Activated T-helper 9 cell treated with anti-CD3 and anti-CD28 coated beads, Interleukin-2, amount 50 U/mL, for 16 hours (primary cell): ENCODE measurements at places on chromosomes 2 and 18.

- DNase-seq, result no peak
Measured at GRCh38 chr2:121200419-121201315, 84.3 kb downstream of the TFCP2L1 start.

- no peak for DNase-seq
Measured at GRCh38 chr18:42364766-42365165, 409.7 kb downstream of the PIK3C3 start.

- DNase-seq, result no peak
Measured at GRCh38 chr2:19560785-19561184, 202.4 kb upstream of the OSR1 start.

- DNase-seq, result no peak
Measured at GRCh38 chr2:128645631-128646030, 327.0 kb upstream of the HS6ST1 start.

DNA sequence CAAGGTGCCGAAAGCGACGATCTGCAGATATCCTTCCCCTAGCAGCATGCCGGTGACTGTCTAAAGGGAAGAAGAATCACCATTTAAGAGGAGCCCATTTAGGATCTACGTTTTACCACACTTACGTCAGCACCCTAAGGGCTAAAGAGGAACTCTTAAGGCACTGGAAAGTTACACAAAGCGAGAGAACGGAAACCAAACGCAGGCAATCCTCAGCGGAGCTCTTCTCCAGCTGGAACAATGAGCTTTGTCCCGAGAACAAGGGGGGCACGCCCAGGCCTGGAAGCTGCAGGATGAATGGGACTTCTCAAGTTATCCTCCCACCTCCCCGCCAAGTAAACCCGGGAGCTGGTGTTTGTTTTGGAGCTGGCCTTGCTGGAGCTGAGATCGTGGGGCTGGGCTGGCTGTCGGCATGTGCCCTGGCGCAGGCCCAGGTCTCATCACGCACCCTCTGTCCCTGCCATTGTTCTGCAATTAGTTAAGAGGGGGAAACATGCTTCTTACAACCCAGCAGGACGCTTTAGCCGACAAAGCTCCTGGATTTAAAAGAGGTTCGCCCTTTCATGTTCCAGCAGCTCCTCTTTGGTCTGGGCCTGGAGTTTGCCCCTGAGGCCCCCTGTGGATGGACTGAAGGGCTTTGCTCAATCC lies 36.4 kb downstream of the PXDN start:
- no peak for DNase-seq

DNA sequence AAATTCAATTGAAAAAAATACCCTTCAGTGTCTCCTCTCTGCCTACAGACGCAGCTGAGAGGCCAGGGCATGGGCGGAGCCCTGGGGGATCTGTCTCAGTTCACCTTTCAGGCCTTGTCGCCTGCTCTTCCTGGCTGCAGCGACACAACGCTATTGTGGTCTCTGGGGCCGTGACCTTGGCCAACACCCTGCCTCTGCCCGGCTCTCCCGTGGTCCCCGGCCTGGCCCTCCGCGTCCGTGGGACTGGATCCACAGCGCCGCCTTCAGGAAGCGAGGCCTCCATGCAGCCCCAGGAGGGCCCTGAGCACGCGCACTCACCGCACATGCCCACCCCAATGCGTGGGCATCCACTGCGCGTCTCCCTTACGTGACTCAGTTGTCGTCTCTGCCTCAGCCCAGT lies 81.1 kb downstream of the MRPS9 start:
- DNase-seq, result no peak

DNA sequence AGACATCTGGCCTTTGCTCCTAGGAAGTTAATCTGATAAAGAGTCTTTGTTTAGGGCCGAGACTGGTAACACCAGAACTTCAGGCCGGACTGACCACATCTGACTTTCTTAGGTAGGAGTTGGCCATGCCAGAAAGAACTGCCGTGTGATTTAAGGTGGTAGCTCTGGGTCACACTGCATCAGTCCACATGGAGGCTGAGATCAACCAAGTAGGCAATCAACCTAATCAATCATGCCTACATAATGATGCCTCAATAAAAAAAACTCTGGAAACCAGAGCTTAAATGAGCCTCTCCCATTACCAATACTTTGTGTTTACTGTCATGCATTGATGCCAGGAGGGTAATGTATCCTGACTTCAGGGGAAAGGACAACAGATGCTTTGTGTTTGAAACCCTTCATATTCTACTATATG lies 44.1 kb upstream of the ORC2 start:
- no peak for DNase-seq

- DNase-seq, result no peak
Measured at GRCh38 chr2:138356178-138356577, 145.4 kb upstream of the SPOPL start.

- no peak for DNase-seq
Measured at GRCh38 chr2:238761868-238762267, 86.0 kb upstream of the TWIST2 start.

GRCh38 chr2:171719660-171720059 lies 32.4 kb downstream of the DYNC1I2 start:
- DNase-seq, result no peak

DNA sequence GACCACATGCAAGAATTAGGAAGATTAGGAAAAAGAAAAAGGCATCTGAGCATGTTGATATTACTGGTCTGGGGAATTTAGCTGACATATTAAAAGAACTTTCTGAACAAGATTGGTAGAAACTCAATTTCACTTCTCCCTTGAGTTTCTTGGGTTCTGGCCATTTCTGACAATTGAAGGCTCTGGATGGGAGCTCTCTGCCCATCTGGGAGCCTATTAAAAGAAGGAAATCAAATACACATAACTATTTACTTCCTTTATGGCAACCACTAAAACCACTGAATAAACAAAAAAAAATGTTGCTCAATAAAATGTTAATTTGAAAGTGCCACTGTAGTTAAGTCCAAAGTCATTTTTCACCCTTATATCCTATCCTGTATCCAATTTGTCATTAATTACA lies 216.8 kb upstream of the HNMT start:
- DNase-seq, result no peak

DNA sequence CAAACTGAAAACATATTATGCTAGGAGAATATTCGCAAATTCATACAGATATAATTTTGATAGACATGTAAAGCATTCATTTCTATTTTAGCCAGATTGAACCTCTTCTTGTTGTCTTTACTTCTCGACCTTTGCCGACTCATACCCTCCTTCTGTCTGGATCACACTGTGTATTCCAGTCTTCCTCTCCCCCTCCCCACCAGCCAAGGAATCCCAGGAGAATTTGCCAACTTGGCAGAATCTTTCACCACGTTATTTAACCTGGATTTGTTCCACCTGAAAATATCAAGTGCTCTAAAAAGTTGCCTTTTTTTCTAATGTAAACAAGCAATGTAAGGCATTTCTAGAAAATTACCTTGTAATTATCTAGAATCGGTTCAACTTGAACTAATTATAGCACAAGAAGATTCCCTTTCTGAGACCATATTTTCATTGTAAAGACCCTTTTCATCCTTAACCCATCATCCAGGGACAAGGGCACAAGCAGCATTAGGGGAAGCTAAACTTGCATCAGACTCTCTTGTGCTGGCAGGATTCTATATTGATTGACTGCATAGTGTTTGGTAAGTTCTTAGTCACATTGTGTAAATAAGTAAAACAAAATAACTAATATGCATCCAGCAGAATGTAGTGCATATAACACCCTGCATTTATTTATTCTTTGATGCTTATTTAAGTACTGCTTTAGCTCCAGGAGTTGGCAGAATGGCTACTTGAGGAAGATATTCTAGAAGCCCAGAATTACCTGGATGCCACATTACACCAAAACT lies 1328.7 kb upstream of the NXPH2 start:
- DNase-seq, result no peak

DNA sequence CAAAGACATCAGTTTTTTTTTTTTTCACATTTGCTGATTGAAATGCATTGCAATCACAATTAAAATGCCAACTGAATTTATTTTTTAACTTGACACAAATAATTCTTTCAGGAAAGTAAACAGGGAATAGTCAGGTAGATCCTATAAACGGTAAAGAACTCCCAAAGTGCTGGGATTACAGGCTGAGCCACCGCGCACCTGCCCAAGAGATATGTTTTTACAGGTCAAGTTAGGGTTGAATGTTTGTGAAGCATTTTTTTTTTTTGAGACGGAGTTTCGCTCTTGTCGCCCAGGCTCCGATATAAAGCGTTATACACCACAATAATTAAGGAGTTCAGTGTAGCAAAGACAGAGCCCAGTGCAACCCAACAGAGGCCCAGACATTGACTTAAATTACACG lies 15.1 kb downstream of the ITM2C start:
- DNase-seq, result no peak

DNA sequence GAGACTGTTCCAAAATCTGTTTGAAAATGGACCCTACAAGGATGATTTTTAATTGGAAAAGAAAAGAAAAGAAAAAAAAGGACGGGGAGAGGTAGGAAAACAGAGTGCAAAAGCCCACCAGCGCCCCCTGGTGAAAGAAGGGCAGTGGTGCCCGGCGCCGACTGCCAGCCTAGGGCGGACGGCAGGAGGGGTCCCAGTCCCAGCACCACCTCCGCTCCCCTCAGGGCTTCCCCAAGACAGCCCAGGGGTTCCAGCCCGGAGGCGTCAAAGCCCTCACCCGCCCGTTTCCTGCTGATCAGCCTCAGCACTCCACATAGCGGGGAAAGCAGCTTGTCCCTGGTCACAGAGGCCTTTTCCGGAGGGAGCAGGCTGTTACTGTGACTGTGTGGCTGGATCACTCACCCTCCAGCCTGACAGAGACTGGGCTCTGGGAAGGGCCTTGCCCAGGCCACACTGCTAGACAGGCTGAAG lies 213.9 kb downstream of the TFCP2L1 start:
- no peak for DNase-seq

DNA sequence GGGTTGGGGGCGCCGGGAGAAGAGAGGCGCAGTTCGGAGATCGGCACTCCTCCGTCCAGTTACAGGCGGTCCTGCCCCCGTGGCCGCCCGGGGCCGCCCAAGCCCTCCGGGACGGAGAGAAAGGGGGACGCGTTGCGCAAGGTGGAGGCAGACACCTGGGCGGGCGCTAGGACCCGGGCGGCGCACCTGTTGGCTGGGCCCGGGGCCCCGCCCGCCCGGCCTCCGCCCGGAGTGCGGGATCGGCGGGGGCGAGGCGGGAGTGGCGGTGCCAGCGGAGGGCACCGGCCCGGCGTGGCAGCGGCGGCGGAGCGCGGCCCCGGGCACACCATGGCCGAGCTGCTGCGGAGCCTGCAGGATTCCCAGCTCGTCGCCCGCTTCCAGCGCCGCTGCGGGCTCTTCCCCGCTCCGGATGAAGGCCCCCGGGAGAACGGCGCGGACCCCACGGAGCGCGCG lies at the start of gene SGPP2:
SGPP2 (plus strand) TSS at position 268 of the 453 bp plus-strand sequence; CDS start at position 328, 60 bp downstream.
- peak; percentile 13 for DNase-seq

- no peak for DNase-seq
Measured at GRCh38 chr18:58495634-58496033, 133.3 kb downstream of the ALPK2 start.

GRCh38 chr2:126639276-126639675 lies 16.7 kb upstream of the GYPC start:
- no peak for DNase-seq
